ENCODE measurements at places on chromosomes 4 and X.

DNA sequence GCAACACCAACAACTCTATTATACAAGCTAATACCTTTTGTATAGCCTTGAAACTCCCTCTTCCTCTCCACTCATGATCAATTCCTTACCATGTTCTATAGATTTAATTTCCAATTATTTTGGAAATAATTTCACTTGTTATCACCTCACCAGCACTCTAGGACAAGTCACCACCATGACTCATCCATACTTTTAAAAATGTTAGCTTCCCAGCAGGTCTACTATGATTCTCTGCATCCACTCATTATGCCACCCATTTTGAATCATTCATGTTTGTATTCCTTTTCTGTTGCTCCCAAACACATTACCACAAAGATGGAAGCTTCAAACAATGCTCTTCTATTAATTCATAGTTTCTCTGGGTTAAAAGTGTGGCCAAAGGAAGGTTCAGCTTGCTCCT lies 469.6 kb downstream of the PDGFC start:
- DNase-seq: no peak

- DNase-seq: no peak
Observed at GRCh38 chr4:155268821-155269220, 60.4 kb downstream of the NPY2R start.

GRCh38 chr4:187312299-187312698 lies 588.6 kb upstream of the FAT1 start:
- no peak for DNase-seq

DNA sequence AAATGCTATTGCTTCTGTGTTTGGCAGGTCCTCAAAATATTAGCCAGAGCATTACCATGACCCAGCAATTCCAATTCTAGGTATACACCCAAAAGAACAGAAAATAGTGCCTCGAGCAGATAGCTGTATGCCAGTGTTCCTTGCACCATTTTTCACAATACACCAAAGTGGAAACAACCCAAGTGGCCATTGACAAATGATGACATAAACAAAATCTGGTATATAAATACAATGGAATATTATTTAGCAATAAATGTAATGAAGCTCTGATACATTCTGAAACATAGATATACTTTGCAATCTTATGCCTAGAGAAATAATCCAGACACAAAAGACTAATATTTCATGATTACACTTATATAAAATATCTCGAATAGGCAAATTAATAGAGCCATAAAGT lies 451.8 kb upstream of the PCDH7 start:
- DNase-seq: no peak

DNA sequence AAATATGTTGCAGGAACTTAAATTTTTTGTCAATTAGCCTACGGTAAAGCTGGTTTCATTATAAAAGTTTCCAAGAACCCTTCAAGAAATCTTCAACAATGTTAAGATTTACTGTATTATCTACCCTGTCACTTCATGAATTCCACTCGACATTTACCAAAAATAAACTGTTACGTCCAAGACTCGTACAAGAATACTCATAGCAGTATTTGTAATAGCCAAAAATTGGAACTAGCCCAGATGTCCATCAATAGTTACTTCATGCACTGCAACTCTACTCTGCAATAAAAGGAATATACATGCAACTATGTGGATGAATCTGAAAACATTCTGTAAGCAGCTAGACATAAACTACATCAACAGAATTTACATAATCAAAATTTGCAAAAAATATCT lies 13.4 kb downstream of the RBMX start:
- DNase-seq: no peak

GRCh38 chr4:169079942-169080827 lies 70.1 kb upstream of the CBR4 start:
- DNase-seq: no peak
